ENCODE measurements at places on chromosomes 13 and 19.

GRCh38 chr13:32086366-32086765 is 54.8 kb downstream of the FRY start:
- DNase-seq, result no peak

DNA sequence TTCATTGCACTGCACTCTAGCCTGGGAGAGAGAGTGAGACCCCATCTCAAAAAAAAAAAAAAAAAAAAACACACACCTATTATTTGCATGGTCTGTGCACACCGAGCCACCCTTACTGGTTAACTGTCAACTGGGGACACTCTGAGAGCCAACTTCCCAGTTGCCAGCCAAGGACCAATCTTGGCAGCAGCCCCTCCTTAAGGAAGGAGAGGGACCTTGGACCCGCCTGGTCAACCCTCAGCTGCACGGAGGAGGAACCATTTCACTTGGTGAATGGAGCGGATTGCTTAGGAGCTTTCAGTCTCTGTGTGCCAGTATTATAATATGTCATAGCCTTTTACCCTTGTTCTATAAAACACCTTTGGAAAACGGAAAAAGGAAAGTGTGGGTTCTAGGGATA is 24.9 kb downstream of the MICOS13 start:
- DNase-seq, result no peak

DNA sequence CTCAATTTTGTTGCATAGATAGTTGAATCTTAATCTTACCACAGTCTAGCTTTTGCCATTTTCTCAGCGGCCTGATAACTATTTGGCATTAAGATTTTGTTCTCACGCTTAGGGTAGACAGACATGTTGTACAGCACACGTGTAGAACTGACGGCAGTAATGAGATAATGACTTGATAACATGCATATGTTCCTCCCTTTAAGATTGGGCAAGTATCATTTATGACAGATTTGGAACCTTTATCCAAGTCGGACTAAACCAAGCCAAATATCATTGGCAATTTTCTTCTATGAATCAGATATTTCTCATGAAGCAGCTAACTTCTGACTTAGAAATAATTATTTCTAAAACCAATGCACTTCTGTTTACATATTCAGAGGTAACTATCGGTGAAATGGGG is 205.5 kb downstream of the NDFIP2 start:
- no peak for DNase-seq

DNA sequence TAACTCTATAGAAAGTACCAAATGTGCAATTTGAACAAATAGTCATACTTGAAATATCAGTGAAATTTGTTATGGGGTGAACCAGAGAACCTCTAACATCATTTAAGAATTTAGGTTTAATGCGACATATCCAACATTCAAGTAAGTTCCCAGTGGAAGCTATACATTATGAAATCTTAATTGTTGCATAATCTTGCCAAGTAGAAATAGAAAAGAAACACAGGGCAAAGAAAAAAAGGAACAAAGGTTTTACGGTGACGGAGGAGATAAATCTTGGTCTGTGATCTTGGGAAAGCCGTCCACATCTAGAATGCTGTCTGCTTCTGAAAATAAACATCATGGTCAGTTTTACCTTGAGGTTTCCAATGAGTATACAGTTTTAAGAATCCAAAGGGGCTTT is 445.7 kb downstream of the RFC3 start:
- no peak for DNase-seq

DNA sequence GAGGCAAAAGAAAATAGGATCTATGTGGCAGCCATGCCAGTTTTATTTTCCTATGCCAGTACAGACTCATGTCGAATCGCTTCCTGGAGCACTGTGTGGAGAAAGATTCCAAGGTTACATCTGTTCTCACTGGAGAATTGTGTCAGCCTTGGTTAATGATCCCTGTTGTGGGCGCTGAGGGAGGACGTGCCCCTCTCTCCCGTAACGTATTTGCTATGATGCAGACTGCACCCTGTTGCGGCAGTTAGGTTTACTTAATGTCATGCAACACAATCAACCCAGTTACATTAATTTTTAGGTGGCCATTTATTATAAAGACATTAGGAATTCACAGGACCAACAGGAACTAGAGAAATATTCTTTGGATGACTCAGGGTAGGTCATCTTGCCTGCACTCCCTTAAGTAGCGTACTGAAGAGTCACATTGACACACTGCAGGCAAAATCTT is 892.9 kb downstream of the EFNB2 start:
- DNase-seq, result peak; percentile 17

- no peak for DNase-seq
Measured at GRCh38 chr13:96678801-96679200, 315.5 kb downstream of the OXGR1 start.

DNA sequence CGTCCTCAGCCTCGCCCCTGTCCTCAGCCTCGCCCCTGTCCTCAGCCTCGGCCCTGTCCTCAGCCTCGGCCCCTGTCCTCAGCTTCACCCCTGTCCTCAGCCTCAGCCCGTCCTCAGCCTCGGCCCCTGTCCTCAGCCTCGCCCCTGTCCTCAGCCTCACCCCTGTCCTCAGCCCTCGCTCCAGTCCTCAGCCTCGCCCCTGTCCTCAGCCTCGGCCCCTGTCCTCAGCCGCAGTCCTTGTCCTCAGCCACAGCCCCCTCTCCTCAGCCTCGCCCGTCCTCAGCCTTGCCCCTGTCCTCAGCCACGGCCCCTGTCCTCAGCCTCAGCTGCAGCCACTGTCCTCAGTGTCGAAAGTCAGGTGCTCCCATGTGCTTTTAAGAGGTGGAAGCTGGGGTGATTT is 10.5 kb downstream of the C13orf46 start:
- DNase-seq, result no peak

GRCh38 chr13:98133946-98134345 is 8.9 kb upstream of the FARP1 start:
- DNase-seq, result no peak

- DNase-seq, result no peak
Measured at GRCh38 chr19:44345959-44346358, 10.5 kb downstream of the ZNF112 start.

DNA sequence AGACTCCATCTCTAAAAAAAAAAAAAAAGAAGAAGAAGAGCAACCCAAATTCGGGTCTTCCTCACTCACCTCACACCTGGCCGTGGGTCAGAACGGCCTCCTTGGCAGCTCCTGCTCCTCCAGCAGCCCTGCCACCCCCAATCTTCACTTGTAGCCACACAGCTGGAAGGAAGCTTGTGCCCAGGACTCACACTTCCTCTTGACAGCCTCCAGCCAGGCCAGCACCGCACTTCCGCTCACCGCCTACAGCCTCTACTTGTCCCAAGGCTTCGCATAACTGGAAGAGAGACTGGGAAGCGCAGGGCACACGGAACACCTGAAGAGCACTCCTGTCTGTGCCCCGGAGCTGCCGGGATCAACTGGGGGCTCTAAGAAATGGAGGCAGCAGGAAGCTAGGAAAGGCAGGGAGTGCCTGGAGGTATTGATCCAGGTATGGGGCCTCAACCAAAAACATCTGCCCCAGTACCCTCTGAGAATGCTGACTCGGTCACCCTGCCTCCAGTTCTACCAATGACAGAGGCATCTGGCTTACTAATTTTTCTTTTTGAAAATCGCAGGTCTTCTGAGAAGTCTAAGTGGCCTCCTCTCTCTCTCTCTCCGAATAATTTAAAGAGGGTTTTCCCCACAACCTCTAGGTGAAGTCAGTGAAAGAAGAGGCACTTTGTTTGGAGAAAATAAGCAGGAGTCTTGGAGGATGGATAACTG is 31.1 kb upstream of the ATP12A start:
- DNase-seq, result no peak

DNA sequence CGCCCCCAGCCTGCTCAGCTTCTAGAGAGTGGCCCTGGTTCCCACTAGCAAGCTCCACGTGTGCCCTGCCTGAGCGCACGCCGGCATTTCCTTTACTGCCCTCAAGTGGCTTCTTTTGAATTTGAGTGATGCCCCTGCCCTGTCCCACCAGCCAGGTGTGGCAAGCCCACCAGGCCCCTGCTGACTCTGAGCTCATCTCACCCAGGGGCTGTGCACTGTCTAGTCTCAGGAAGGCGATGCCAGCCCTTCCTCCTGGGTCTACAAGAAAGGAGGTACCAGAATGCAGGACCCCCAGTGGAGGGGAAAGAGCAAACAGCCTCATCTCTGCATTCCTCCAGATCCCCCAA is 17.3 kb upstream of the EPHX3 start:
- no peak for DNase-seq

DNA sequence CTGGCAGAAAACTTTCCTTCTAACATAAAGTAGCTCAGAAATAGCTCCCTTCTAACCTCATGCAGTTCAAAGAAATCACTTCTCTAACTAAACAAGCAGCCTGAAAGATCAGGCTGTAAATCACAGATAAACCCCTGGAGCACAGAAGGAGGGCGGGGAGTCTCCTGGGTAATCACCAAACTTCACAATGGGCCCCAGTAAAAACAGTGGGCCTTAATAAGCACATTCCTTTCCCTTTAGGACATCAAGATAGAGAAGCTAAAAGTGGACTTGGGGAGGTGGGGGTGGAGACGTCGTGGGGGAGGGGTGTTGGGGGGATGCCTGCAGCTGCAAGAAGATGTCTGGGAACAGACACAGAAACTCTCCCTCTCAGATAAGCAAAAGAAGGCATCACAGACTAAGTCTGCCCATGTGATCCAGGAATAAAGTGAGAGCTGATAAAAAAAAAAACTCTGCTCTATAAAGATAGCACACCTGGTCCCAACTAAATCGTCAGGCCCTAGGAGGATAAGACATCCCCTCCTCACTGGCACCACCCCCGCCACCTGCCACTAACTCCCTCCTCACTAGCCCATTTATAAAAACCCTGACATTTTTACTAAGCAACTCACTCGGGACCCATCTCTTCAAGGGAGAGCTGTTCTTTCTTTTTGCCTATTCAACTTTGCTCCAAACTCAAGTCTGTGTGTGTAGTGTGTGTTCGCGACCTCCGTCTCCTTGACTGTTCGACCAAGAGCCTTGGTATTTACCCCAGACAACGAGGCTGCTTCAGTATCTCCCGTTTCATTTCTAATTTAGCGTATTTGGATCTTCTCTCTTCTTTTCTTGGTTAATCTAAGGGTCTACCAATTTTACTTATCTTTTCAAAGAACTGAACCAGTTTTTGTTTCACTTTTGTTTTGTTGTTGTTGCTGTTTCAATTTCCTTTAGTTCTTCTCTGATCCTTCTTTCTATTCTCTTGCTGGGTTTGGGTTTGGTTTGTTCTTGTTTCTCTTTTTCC is 31.7 kb downstream of the DNAJC15 start:
- DNase-seq, result peak; percentile 90

DNA sequence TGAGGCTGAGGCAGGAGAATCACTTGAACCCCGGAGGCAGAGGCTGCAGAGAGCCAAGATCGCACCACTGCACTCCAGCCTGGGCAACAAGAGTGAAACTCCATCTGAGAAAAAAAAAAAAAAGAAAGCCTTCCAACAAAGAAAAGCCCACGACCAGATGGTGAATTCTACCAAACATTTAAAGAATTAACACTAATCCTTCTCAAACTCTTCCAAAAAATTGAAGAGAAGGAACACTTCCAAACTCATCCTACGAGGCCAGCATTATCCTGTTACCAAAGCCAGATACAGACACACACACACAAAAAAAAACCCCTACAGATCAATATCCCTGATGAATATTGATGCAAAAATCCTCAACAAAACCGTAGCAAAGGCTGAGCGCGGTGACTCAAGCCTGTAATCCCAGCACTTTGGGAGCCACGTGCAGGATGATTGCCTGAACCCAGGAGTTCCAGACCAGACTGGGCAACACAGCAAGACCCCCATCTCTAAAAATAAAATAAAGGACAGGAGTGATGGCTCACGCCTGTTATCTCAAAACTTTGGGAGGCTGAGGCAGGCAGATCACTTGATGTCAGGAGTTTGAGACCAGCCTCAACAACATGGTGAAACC is 6.2 kb upstream of the EVI5L start:
- DNase-seq, result no peak

- no peak for DNase-seq
Measured at GRCh38 chr13:71156550-71156949, 710.5 kb downstream of the DACH1 start.

GRCh38 chr19:9935506-9936325 is 599 bp downstream of the OLFM2 start:
- DNase-seq, result no peak

DNA sequence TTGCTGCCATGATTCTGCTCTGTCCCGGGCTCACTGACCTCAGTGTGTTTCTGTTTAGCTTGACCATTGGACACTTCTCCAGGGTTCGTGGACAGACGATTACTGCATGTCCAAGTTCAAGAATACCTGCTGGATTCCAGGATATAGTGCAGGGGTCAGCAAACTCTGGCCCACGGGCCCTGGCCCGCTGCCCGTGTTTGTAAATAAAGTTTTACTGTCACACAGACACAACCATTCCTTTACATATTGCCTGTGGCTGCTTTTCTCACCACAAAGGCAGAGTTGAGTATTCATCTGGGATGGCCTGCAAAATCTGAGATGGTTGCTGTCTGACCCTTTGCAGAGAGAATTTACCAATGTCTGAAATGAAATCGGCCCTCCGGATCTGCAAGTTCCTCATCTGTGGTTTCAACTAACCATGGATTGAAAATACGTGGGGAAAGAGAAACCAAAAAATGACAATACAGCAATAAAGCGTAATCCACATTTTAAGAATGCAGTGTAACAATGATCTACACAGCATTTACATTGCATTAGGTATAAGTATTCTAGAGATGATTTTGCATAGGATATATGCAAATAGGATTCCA is 25.9 kb upstream of the F2RL3 start:
- no peak for DNase-seq

- DNase-seq, result no peak
Measured at GRCh38 chr13:39525506-39525905, 77.5 kb downstream of the LHFPL6 start.

DNA sequence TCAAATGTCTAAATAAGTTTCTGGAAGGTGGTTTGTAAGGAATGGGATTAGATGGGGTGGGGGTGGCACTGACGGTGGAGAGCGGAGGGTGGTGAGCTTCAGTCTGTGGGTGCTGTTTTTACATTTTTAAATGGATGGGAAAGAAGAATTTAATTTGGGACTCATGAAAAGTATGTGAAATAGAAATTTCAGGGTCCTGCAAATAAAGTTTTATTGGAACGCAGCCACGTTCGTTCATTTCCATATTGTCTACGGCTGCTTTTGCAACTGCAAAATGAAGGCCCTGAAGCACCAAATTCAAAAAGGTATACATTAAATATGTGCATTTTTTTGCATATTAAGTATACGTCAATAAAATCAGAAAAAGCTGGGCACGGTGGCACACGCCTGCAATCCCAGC is 9.9 kb downstream of the KANK2 start:
- no peak for DNase-seq

DNA sequence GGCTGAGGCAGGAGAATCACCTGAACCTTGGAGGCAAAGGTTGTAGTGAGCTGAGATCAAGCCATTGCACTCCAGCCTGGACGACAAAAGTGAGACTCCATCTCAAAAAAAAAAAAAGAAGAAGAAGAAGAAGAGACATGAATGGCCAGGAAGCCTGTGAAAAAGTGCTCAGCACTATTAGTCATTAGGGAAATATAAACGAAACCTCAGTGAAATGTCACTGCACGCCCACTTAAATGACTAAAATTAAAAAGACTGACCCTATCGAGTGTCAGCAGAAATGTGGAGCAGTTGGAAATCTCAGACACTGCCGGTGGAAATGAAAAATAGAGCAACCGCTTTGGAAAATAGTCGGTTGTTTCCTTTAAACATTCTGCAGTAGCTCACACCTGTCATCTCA is 5.5 kb upstream of the TYROBP start:
- no peak for DNase-seq
